Stimulated activated CD8-positive, alpha-beta memory T cell treated with anti-CD3 and anti-CD28 coated beads, Interleukin-4, amount 100 ng/mL, for 48 hours (primary cell): ENCODE measurements at places on chromosomes 2 and 18.

GRCh38 chr18:48333563-48333962, 75.6 kb downstream of the ZBTB7C start:
- DNase-seq: no peak

DNA sequence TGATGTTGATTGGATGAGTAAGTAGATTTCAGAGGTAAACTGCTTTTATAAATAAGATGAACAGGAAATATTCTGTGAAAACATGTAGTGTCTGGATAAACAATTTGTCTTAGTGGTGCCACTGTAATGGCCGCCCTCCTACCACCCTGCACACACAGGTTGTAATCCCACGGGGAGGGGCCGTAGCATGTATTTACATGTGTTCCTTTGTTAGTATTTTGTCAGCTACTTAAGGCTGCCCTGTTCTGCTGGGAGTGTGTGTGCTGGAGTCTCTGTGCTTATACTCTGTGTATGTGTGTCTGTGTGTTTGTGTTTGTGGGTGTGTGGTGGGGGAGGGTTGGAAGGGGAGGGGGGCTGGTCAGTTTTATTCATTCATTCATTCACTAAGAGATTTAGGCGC, 5.1 kb downstream of the TSHZ1 start:
- no peak for DNase-seq

GRCh38 chr18:56066524-56067213, 478.7 kb upstream of the TCF4 start:
- DNase-seq: no peak

GRCh38 chr2:212078103-212078502, 460.5 kb downstream of the ERBB4 start:
- DNase-seq: no peak

GRCh38 chr2:1794821-1795220, 50.5 kb upstream of the PXDN start:
- DNase-seq: no peak

DNA sequence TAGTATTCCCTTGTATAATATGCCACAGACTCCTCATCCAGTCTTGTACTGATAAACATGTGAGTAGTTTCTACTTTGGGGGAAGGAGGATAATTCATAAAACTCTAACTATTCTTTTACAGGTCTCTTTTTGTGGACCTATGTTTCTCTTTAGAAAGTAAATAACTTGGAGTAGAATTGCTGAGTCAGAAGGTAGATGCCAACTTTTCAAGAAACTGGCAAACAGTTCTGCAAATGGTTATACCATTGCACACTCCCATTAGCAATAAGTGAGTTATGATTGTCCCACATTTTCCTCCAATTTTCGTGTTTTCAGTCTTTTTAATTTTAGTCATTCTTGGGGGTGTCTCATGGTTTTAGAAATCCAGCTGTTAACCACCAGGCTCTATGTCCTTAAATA, 477.2 kb upstream of the LRRTM4 start:
- DNase-seq: no peak

DNA sequence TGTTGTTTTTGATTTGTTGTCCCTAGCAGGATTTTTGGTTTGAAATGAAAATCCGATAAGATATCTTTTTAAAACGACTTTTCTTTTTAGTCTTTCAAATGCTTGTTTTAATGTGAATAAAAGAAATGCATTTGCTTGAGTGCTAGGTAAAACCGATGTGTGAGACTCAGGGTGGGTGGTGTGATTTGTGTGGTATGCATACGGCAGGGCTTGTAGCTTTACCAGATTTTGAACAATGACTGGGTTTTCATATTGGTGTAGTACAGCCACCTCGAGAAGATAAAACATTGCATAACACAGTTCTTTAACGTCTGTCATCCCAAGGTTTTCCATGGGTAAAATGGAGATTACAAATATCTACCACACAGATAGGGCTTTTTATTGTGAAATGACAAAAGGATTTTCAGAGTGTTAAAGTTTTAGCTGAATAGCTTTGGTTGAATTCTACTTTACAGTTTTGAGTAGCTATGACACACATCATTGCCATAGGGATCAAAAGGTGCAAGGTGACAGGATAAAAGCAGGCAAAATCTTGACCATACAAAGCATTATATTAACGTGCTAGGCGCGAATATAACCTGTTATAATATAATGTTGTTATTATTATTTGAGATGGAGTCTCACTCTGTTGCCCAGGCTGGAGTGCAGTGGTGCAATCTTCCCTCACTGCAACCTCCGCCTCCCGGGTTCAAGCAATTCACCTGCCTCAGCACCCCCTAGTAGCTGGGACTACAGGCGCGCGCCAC, 824 bp upstream of the ZNF638 start:
- DNase-seq: no peak

GRCh38 chr18:40570615-40571014, 1384.4 kb upstream of the PIK3C3 start:
- DNase-seq: no peak

GRCh38 chr2:60463249-60463648, 90.2 kb downstream of the BCL11A start:
- no peak for DNase-seq

DNA sequence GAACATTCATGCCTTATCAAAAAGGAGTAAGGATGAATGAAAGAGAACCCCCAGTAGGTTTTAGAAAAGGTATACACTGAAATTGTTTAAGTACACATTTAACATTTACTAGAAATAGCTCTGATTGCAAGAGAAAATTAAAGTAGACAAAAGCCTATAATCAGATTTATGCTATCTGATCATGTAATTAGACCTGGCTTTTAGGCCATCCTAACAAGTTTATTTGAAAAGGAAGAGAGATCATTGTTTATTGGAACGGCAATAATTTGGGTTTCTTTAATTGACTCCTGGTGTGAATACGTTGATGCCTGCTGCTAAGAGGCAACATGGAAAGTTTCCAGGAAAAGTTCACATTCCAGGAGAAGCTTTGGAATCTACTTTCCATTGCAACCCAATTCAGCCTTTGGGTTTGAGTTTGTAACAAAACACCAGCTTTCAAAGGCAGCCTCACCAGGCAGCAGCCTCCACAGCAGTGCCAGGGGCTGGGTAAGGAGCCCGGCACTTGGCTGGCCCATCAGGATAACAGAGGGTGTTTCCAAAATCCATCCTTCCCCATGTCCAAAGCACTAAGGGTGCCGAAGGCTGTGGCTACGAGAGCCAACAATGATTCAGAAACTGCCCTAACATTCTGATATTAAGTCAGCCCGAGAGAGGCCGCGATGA, 18.0 kb downstream of the FZD7 start:
- DNase-seq: no peak

DNA sequence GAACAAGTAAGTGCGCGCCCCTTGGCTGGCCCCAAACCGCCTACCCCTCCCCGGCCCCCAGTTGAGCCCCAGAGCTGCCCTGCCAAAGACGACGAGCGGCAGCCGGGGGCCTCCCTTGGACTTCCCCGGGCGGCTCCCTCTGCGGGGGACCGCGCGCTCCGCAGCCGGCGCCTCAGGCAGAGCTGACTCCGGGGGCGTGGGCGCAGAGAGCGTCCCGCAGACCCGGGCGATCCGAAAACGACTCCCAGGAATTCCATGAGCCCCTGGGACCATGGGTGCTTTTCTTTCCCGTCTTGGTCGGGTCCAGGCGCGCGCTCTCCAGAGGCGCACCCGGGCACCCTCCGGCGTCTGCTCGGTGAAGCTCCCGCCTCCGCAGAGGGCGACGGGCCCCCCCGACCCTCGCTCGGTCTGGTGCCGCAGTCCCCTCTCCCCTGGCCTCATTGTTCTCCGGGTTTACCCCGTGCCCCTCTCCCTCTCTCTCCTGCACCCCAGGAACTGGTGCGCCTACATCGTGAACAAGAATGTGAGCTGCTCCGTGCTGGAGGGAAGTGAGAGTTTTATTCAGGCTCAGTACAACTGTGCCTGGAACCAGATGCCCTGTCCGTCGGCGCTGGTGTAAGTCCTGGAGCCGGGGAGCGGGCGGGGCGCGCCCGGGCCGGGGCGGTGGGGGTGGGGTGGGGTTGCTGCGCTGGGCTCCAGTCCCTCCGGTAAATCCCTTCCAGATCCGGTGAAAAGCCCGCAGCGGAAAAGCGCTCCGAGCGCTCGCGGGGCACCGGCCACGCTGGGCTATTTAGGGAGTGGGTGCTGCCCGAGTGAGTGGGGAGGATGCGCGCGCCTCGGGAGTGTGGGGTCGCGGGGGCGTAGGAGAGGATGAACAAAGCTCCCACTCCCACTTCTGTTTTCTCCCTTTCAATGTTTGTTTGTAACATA, 776 bp downstream of the EMILIN2 start:
- peak; percentile 54 for DNase-seq

GRCh38 chr18:45291621-45292615, 323.4 kb upstream of the SLC14A2 start:
- DNase-seq: no peak

GRCh38 chr2:27118525-27119329, at the start of gene CGREF1:
Gene CGREF1, minus strand, starts transcription at chr2:27119128. Its CDS starts 14,762 bp downstream, at chr2:27104366.
- peak; percentile 41 for DNase-seq
